ENCODE measurements at places on chromosomes 12 and 14.
A peak's percentile ranks its signal among the peaks of the same experiment; 100 is the strongest.

DNA sequence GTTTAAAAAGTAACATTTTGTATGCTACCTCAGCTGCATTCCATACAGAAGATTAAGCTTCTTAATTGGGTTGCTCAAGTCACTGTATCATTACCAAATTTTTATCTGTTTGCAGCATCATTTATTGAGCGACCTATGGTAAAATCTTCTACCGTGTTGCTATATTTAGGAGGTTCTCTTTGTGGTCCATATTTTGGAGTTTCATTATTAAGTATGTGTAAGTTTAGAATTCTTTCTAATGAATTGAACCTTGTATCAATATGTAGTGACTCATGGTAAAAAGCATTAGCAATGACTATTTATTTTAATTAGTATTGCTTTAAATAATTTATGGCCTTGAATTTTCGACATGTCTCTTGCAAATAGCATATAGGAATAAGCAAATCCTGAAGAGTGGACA is 42.2 kb downstream of the CSRP2 start:
- DNase-seq = no peak

DNA sequence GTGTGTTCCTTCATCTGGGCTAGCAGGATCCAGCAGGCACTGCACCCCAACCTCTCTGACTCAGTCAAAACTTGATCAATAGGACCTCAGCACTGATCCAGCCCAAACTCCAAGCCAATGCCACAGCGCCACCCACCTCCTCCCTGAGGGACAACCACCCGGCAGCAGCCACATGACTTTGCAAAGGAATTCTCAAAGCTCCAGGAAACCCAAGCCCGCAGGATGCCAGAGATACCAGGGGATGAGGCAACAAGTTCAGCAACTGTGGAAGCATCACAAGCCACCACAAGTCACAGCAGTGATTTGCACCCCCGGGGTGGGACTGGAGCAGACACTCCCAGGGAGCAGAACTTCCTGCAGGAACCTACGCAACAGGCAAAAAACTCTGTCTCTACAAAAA is 37.3 kb downstream of the ACTN1 start:
- DNase-seq = peak; percentile 72

GRCh38 chr14:91255026-91255695 is 10.7 kb upstream of the GPR68 start:
- DNase-seq = no peak

DNA sequence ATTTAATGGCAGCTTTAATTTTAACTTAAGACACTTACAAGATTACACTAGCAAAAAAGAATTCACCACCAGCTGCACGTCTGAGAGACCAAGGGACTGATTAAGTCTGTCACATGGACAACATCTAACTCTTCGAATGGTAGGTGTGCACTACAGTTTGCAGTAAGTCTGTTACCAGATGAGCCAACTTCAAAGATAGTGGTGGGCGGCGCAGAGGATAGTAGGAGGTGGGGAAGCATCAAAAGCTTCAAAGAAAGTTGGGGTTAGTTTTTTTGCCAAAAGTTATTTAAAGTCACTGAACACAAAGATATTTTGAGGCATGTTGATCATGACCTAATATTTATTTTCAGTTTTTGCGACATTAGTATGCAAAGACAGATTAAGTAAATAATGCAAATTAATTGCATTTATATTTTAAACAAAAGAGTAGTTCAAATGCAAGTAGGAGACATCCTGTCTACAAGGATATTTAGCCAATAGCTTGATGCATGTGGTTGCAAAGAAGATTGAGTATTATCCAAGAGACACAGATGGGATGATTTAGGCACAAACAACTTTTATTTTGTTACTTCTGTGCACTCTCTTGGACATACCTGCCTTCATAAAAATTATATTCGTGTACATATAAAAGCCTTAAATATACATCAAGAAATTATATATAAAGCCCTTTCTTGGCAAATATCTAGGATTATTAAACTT is 327.7 kb downstream of the BMP4 start:
- no peak for DNase-seq

- DNase-seq = peak; percentile 78
These were observed 111.6 kb downstream of the RIN3 start for GRCh38 chr14:92625213-92625612.

DNA sequence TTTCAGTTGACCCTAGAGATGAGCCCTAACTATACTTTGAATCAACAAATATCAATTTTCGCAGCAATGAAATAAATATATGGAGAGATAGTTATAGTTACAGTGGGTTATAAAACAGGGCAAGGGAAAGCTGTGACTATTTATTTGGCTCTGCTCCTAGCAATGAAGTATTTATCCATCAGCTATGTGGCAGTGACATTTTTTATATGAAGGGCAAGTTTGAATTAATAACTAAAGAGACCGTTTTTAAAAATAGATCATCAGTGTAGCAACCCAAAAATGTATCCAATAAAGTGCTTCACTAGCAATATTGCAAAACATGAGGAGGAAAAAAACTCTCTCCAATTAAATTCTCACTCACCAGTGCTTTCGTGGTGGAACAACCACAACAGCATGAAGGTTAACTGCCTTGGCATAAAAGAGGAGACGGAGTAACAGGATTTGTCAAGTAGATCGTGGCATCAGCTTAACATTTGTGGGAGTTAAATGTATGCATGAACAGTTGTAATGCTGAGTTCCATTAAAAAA is 58.1 kb upstream of the NUDT4 start:
- peak; percentile 8 for DNase-seq

- no peak for DNase-seq
These were observed 468.2 kb upstream of the CCDC196 start for GRCh38 chr14:66017927-66018326.

DNA sequence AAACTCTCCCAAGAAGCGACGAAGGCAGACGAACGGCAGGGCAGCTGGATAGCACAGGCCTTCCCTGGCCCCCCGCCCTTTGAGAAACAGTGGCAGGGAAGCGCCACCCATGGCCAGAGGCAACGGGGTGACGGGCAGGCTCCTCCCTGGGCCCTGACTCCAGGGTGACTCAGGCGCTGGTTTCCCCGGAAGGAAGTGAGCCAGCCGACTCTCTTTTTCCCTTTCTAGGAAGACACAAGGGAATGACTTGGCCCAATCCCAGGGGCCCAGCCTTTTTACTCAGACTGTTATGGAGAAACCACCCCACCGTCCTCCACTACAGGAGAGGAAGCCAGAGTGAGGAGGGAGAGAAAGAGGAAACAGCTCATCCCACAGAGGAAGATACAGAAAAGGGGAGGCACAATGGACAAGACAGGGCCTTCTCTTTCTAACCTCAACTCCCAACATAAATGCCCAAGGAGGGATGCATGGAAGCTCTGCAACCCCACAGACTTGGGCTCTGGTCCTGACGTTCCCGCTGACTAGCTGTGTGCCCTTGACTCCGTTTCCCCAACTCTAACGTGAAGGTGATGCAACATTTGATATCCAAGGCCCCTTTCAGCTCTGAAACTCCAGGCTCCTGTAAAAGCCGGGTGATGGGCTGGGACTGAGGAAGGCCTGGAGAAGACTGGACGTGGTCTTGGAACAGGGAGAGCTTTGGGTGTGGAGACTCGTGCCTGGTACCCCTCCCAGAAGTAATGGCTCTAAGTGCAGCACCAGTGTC is 27.9 kb downstream of the ACTN1 start:
- DNase-seq = peak; percentile 75

- DNase-seq = no peak
These were observed 10.5 kb downstream of the CELA1 start for GRCh38 chr12:51335931-51336330.

DNA sequence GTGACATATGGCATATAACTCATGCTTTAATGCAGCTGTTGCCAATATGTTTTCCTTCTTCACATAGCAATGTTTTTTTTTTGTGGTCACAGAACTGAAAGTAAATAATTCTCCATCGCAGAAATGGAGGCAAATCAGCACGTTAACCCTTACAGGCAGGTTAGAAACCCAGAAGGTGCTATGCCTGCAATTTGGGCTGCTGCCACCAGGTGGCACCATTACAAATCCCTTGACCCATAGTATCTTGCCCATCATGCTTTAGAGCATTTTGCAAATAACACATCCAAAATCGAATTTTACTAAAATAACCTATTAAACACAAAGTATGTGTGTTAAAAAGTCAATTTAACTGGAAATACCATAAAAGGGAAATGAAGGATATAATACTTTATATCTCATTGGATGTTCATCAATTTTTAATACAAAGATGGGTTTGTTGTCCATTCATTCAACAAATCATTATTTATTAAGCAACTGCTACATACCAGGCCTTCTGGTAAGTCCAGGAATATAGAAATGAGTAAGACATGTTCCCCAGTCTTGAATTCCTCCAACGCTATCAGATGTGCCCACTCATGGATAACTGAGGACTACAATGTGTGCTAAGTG is 340.1 kb downstream of the GLT1D1 start:
- DNase-seq = no peak

- peak; percentile 27 for DNase-seq
These were observed 768 bp downstream of the CEP170B start for GRCh38 chr14:104865631-104866441.

GRCh38 chr12:132724506-132725241 is 14.0 kb downstream of the PGAM5 start:
- peak; percentile 3 for DNase-seq

DNA sequence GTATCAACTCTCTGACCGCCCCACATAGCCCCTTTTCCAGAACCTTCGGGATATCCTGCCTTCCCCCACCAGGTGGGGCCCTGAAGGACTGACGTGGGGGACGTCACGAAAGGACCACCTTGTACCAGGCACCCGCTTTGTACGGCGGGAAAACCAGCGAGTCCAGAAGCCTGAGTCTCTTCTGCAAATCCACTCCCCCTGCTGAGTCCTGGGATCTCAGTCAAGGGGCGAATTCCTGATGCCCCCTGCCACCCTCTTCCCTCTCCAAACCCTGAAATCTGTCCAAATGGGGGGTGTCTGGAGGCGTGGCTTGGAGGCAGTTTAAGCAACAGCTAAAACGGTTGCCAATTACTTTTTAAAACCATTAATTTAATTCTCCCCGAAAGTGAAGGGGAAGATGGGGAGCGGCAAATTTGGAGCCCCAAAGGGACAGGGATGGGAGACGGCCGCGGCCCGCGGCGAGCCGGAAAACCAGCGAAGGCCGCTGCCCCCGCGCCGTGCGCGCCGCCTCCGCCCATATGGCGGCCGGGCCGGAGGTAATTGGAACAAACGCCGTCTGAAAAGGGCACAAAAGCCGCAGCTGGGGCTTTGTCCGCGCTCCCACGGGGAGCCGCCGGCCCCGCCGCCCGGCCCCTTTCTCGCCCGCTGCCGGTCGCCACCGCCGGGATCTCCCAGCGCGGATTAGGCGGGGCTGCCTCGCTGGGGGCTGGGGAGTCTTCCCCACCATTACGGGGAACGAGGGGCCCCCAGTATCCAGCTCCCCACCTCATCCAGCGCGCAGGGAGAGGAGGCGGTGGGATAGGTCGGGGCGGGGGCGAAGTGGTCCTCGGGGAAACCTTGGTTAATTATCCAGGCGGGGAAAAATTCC is 6.6 kb downstream of the LHX5 start:
- no peak for DNase-seq

- DNase-seq = no peak
These were observed 46.5 kb downstream of the CHGA start for GRCh38 chr14:92969430-92969829.

GRCh38 chr12:24814379-24815113 is 134.4 kb downstream of the BCAT1 start:
- DNase-seq = no peak

- no peak for DNase-seq
These were observed 787 bp upstream of the PRMT5 start for GRCh38 chr14:22929961-22930364.

DNA sequence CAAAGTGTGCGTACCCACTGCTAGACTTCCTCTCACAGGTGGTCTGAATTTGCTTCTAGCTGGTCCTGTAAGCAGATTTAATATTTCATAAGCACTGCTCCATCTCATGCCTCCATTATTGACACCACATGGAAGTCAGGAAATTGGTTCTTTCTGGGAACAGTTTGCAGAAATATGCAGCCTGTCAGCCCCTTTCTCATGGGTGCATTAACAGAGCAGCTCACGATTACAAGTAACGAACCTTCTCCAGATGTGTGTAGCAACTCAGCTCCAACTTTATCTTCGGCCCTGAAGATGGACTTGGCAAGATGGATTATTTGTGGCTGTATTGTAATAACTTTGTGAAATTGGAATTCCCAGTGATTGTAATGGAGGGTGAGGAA is 214.5 kb upstream of the DDHD1 start:
- DNase-seq = peak; percentile 73

- DNase-seq = peak; percentile 15
These were observed 18.3 kb downstream of the SLC17A8 start for GRCh38 chr12:100375038-100375735.

- peak; percentile 68 for DNase-seq
These were observed 8.2 kb downstream of the ALDH1L2 start for GRCh38 chr12:105076098-105076497.

GRCh38 chr12:32309811-32310736 is 89.3 kb upstream of the FGD4 start:
- DNase-seq = no peak

GRCh38 chr12:29167988-29168387 is 18.9 kb downstream of the FAR2 start:
- no peak for DNase-seq

- DNase-seq = no peak
These were observed 2.7 kb downstream of the ACTN1 start for GRCh38 chr14:68976160-68977067.

DNA sequence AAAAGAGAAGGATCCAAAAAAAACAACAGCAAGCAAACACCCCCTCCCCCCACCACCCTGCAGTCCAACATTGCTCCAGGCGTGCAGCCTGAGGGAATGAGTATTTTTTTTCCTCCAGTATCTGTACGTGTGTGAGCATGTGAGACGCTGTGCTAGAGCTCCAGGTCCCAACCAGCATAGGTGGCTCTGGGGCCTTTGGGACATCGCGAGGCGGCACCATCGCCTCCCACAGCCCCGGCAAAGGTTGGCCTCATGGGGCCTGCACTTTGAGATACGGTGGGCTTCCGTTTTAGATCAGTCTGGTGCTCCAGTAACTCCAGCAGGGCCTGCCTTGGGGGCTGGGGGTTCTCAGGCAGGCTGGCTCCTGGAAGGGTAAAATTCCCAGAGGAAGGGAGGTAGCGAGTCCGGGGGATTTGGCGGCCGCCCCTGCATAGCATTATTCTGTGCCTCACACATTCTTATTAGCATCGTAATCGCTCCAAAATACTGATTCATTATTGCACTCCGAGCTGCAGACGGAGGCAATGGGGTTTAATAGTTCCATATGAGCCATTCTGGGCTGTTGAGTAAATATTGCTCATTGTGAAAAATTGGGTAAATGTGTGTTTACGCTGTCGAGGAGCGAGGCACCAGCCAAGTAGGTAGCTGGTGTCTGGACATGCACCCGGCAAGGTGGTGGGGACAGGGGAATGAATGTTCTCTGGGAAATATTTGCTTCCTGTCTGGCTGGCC is 143.1 kb upstream of the MYL2 start:
- DNase-seq = no peak

- DNase-seq = no peak
These were observed 3.9 kb upstream of the CMKLR1 start for GRCh38 chr12:108342985-108343384.

Measured in skeletal muscle cell (primary cell).